Anterior cingulate cortex (tissue), 58 donors: ENCODE measurements at places on chromosomes 16 and 17.

DNA sequence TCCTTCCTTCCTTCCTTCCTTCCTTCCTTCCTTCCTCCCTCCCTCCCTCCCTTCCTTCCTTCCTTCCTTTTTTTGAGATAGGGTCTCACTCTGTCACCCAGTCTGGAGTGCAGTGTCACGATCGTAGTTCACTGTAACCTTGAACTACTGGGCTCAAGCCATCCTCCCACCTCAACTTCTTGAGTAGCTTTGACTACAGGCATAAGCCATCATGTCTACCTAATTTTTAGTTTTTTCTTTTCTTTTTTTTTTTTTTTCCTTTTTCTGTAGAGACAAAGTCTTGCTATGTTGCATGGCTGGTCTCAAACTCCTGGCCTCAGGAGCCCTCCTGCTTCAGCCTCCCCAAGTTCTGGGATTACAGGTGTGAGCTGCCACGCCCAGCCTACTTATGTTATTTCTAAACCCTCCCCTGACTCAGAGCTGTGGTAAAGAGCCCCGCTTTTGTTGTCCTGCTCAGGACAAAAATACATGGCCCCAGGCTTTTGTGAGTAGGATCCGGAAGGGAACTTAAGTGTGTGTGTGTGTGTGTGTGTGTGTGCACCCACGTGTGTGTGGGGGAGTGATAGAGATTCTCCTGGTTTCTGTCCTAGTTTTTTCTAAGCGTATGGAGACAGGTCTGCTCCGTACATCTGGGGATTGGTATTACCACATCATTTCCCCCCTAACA lies 67.1 kb downstream of the PRKCB start:
- DNase-seq: no peak

DNA sequence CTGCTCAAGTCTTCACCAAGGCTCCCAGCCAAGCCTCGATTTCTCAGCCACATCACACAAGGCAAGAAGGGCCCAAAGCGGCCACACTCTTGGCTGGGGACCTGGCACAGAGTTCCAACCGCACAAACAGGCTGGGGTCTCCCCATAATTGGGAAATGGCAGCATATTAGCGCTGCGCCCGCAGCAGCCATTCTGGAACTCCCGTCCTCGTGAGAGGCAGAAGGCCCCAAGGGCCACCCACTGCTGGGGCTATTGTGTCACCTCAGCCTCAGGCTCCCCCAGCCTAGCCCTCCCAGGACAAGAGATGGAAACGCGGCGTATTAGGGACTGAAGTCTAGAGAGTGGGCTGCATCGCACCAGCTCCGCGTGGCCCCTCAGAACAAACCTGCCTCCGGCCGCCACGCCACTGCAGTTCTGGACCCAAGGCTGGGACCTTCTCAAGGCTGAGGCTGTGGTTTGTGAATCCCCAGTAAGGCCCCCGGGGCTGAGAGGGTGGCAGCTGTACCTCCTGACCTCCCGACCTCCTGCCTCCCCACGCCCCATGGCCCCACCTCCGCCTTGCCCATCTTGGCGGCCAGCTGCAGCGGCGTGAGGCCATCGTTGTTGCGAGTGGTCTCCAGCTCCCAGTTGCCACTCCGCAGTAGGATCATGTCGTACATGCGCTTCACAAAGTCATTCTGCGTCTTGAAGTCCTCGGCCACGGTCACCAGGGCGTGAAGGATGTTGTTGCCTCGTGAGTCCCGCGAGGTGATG lies 25.3 kb downstream of the TRPV3 start:
- no peak for DNase-seq

GRCh38 chr17:29042679-29043538 lies at the start of gene PIPOX:
Gene PIPOX (plus strand): TSS chr17:29043141. CDS start chr17:29043226, 85 bp downstream.
- DNase-seq: peak; percentile 69

DNA sequence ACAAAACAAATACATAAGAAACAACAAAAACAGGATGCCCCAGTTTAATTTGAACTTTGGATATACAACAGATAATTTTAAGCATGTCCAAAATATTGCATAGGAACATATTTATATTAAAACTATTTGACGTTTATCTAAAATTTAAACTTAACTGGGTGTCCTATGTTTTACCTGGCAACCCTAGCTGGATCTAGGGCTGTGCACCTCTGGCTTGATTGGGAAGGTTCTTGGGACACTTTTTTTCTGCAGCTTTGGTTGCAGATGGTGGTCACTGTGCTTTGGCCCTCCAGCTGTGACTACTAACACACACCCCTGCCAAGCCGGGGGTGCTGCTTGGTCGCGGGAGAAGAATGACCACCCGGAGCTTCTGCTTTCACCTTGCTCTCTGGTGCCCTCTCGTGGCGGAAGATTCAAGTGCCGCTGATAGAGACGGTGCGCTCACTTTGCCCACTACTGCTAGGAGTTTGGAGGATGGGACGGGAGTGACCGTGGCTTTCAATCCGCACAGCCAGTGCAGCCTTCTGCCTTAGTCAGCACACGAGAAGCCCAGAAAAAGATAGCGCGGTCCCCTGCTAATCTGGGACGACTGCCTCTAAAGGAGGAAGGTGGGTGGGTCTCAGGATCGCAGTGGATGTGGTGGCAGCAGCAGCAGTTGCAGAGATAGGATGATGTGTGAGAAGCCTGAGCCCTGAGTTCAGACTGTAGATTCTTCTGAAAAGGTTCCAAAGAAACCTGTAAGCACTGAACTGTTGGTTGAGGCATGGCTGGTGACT lies 6.7 kb downstream of the SPACA3 start:
- DNase-seq: peak; percentile 73

GRCh38 chr17:80024206-80024972 lies 11.3 kb downstream of the TBC1D16 start:
- DNase-seq: no peak

DNA sequence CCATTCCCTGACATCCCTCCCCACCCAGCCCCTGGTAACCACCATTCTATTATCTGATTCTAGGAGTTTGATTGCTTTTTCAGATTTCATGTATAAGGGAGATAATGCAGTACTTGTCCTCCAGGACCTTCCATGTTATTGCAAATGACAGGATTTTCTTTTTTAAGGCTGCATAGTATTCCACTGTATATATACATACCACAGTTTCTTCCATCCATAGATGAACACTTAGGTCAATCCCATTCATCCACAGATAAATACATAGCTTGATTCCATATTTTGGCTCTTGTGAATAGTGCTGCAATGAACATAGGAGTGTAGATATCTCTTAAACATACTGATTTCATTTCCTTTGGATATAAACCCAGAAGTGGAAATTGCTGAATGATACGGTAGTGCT lies 183.3 kb downstream of the CEP112 start:
- DNase-seq: no peak

DNA sequence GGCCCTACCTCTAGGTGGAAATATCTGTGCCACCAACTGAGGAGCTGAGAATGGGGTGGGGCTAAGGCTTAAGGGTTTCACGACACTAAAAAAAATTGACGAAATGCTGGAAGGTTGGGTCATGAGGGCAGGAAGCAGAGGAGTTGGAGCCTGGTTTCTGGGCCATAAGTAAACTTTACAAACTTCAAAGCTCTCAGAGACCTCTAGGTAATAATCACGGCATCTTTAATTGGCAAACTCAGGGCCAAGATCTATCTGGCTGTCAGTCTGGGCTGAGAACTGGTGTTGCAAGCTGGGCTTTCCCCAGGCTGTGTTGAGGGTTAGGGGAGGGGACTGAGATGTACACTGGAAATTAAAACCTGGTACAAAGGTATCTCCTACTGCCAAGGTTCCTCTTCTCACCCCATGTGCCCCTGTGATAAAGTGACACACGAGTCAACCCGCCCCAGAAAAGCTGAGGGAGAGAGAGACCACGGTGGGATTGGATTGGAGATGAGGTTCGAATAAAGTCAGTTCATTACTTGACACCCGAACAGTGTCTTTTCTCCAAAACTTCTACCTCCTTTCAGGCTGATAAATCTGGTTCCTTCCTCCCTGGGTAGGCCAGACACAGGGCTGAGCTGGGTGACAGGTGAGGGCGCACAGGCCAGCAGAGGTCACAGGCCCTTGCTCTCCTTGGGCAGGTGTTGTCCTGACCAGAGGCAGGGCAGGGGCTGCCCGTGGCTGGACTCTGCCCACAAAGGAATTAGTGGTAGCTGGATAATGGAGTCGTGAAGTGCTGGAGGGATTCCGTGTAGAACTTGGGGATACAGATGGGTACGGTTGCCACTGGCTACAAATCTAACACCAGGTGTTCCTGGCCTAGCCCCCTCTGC lies 4.0 kb upstream of the ZNF768 start:
- no peak for DNase-seq
